ENCODE measurements at places on chromosomes 7 and 10.

DNA sequence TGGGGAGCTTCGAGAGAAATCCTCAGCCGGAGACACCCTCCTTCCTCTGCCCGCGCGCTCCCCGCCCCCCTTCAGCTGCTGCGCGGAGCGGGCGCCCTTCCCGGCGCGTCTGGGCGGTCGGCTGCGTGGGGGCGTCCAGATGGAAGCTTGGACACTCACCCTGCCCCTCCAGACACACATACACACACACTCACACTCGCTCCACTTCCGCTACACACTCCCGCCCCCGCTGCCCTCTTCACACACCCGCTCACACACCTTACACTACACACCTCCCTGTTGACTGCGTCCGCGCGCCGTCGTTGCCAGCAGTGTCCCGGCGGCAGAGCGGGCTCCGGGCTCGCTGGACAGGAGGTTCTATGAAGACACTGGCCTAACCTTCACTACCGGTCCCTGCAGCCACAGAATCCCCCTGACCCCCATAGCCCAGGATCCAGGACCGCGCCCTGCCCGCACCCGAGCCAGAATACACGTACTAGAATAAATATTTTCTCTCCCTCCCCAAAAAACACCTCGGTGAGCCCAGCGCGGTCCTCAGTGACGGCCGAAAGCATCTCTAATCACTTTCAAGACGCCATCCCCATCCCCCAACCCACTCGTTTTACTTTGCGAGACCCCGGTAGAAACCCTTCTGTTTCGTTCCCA, 1.1 kb upstream of the EGR2 start:
- DNase-seq: no peak

DNA sequence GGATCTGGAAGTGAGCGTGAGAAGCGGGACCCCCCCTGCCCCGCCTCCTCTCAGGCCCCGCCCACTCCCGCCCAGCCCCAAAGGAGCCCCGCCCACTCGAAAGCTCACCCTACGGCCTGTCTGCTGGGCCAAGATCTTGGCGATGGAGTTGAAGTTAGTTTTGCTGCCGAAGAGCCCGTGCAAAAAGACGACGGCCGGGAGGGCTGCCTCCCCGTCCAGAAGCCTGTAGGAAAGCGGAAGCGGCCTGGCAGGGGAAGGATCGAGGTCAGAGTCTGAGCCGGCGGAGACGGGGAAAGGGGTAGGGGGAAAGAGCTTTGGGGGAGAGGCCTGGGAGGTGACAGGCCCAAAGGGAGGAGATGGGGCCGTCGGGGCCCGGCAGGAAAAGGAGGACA, 386 bp downstream of the ABHD11 start:
- DNase-seq: peak; percentile 24

DNA sequence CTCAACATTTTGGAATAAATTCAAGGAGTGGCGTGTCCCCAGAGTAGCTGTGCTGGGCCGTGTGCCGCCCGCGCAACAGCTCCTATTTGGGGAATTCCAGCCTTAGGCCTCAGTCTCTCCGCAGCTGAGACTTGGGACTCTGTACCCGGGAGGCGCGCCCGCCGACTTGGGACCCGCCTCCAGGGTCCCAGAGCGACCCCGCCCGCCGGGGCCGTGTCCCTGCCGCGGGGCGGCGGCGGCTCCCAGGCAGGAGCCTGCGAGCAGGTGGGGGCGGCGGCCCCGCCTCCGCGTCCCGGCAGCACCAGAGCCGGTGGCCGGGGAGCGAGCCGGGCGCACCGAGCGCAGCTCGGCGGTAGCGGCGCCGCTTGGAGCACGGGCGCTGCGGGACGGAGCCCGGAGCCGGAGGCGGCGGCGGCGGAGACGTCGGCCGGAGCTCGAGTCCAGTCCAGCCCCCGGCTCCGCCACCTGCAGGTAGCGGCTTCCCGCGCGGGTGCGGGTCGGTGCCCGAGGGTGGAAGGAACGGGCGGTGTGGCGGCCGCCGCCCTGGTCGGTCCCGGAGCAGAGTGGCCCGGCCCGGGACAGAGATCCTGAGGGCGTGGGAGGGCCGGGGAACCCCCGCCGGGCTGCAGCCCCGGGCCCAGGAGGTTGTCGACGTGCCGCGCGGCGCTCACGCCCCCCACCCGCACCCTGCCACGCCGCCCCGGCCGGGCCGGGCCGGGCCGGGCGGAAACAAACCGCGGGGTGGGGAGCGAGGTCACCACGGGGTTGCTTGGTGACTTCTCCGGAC, at the start of gene WIPF3:
TSS of gene WIPF3 (plus strand) at position 301 of the 787 bp plus-strand sequence. CDS start 28,217 bp downstream, outside the sequence.
- no peak for DNase-seq

- no peak for DNase-seq
These were observed 400.3 kb downstream of the RPS24 start for GRCh38 chr10:78433766-78434535.
